ENCODE measurements at places on chromosomes 4 and X.

GRCh38 chrX:97692575-97692974 lies 808.9 kb downstream of the RPA4 start:
- DNase-seq: no peak

DNA sequence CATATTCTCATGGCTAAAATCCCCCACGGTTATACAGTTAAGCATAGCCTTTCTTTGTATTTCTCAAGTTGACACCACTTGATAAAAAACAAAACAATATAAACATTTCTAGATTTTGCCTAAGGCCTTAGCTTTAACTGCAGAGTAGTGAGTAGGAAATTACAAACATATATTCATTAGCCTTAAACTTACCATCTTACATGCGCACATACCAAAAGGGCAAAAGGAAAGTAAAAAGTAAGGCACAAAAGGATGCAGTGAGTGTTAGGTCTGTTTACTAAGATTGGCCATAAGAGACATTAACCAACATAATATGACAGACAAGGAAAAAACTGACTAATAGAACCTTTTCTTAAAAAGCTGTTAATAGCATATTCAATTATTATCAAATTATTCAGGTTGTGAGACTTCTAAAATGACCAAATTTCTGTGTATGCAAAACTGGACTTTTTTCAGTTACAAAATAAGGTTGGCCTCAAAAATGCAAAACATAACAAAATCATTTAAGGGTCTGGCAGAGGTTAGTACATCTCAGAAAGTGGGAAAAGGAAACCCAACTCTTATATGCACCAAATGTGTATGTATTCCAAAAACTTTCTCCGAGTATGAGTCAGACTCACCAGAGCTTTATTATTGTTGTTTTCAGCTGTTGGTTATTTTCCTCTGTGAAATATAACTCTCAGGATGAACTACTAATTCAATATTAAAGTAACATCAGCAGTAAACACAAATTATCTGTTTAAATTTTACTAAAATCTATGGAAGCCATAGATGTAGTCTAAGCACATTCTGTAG lies 39.9 kb downstream of the SEPSECS start:
- DNase-seq: no peak

DNA sequence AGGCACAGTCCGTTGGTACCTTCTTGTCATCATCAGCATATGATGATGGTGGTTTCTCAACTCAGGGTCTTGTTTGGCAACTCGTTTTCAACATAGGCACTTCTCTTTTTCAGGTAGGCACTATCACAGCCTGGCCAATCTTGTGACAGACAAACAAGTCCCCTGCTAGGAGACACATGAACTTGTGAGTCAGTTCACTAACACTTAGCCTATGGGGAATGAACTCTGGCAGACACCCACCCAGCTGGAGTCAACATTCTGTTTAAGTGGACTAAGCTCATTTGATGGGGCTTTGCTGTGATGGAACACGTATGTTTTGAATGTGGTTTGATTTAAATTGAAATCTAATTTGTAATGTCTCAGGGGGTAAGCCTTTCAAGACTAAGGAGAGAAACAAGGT lies 100.7 kb upstream of the MAMLD1 start:
- no peak for DNase-seq

GRCh38 chr4:142238589-142238988 lies 602.2 kb downstream of the IL15 start:
- no peak for DNase-seq

- DNase-seq: no peak
Observed at GRCh38 chr4:184091986-184092385, 125.7 kb downstream of the ENPP6 start.

DNA sequence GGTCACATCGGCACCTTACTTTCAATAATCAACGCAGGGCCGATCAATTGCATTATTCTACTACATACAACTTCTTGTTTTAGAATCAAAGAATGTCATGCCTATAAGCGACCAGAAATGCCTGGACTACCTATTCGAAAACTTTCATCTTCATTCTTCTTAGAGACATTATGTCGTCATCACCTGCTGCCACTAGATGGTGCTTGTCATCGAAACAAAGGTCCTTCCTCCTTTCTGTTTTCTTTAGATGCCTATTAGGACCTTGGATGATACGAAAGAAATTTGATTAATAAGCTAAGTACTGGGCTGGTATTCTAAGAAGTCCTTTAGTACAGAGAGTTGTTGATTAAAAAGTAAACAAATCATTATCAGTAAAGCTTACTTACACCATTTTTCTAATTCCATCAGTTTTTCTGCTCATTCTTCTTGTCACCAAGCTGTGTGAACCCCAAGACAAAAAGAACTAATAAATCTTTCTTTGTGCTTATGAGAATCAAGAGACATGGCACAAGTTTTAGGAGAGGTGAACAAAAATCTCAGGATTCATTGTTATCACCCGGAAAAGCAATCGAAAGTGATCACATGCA lies 154.5 kb upstream of the SLC4A4 start:
- DNase-seq: no peak

DNA sequence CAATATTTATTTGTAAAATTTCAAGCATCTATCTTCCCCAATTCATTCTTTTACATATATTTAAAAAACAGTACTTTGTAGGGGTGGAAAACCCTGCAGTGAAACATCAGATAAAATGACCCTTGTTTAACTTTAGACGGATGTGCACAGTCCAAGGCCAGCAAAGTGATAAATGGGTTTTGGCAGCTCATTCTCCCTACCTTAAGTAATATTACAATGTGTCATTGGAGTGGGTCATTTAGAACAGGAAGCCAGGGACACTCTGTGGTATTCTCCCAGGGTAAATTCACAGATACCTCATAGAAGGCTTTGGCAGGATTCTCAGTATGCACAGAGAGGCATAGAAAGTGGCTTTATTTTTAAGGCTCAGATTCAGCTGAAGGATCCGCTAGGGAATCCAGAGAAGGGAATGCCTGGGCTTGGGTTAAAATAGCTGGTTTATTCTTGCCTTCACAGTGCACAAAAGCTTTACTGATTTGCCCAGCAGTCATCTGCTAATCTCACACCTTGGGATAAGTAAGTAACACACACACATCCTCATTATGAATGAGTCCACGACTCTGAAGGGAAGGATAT lies 206.7 kb downstream of the RASL11B start:
- DNase-seq: no peak

DNA sequence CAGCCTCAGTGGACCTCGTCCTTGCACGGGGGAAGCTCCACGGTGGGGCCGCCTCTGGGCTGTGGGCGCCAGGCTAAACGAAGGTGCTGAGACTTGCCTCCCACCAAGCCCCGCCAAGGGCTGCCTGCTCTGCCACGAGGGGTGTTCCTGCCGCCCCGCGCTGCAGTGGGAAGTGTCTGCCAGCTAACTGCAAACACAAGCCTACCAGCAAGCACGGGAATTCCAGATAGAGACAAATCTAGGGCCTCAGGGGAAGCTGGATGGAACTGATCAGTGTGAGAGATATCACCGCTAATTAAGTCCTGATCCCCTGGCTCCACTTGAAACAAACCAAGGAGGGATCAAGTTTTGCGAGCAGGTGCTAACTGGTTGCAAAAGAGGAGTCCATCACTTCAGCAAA lies 181.6 kb upstream of the LEF1 start:
- DNase-seq: no peak

DNA sequence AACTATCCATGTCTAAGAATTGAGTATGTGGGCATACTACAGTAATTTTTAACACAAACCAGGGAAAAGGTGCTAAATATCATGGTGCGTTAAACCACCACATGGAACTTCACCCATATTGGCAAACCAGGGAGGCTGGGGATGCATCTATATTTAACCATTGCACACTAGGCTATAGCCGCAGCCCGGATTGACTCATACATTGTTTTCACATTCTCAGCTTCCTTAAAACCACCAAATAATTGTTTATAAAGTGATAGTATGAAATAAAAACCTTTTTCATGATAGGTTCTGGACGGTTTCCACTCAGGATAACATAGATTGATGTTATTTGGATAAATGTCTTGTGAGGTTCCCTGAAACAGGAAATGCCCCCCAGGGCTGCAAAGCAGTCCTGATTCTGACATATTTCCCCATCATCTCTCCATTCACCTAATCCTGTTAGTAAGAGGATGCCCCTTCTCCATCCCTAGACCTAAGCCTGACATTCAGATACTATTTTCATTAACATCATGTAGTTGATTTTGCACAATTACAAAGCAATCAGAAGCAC lies 7.9 kb downstream of the COL25A1 start:
- DNase-seq: no peak

- no peak for DNase-seq
Observed at GRCh38 chr4:11259837-11260236, 168.9 kb downstream of the HS3ST1 start.

- DNase-seq: no peak
Observed at GRCh38 chrX:20007962-20008622, 17.2 kb upstream of the BCLAF3 start.

DNA sequence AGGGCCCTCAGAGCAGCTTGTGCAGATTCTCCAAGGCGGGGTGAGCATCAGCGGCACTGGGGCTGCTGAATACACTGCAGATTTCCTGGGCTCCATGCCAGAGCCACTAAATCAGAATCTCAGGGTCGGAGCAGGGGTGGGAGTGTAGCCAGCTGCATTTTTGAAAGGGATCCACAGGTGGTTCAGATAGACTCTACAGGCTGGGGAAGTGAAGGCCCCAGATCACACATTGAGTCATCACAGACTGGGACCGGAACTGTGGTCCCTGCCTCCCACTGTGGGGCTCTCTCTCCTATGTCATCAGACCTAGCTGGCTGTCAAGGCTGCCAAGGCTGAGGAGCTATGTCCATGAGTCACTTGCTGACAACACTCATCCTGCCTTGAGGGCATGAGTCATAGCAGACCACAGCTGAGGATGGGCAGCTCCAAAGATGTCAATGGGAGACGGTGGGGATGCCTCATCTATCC lies 162.3 kb upstream of the MAMLD1 start:
- DNase-seq: peak; percentile 4

DNA sequence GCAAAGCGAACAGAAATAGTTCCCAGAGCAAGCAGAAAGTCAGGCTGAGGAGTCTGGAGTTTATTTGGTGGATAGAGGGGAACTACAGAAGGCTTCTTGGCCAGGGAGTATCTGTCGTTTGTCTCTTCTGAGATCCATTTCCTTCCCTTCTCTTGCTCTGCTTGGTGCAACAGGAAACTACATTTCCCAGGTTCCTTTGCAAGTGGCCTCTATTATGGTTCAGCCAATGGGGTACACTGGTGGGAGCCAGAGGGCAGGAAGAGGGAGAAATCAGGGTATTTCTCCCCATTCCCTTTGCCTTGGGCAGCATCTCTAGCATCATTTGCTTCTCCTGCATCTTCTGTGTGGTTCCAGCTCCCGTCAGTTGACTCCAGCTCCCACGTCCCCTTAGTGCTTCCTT lies 142.1 kb downstream of the BCOR start:
- DNase-seq: no peak

GRCh38 chrX:40912576-40912975 lies 172.7 kb upstream of the USP9X start:
- DNase-seq: no peak

Measured in activated T-cell treated with anti-CD3 and anti-CD28 coated beads for 4 hours (primary cell).